ENCODE measurements at places on chromosomes 11 and 22.

- no peak for DNase-seq
Observed at GRCh38 chr11:74057249-74058151, 48.6 kb upstream of the UCP3 start.

GRCh38 chr11:20008190-20008870 lies 151.9 kb downstream of the DBX1 start:
- DNase-seq: no peak

DNA sequence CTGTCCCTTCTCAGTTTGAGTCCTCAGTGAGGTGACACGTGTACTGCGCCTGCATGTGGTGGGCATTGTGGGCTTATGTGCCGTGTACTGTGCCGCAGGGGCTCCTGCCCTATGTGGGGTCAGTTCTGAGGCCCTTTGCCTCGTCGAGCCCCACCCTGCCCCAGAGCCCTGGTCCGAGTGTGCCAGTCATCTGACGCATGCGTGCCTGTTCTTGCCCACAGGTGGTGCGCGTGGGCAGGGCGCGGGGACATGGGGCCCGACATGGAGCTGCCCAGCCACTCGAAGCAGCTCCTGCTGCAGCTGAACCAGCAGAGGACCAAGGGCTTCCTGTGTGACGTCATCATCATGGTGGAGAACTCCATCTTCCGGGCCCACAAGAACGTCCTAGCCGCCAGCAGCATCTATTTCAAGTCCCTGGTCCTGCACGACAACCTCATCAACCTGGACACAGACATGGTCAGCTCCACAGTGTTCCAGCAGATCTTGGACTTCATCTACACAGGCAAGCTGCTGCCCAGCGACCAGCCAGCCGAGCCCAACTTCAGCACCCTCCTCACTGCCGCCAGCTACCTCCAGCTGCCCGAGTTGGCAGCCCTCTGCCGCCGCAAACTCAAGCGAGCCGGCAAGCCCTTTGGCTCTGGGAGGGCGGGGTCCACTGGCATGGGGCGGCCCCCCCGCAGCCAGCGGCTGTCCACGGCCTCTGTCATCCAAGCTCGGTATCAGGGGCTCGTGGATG lies 22.3 kb upstream of the TMEM191C start:
- DNase-seq: no peak

- DNase-seq: no peak
Observed at GRCh38 chr22:36291831-36292740, 39.2 kb downstream of the APOL1 start.

- no peak for DNase-seq
Observed at GRCh38 chr22:23107487-23108248, 34.1 kb downstream of the RSPH14 start.

DNA sequence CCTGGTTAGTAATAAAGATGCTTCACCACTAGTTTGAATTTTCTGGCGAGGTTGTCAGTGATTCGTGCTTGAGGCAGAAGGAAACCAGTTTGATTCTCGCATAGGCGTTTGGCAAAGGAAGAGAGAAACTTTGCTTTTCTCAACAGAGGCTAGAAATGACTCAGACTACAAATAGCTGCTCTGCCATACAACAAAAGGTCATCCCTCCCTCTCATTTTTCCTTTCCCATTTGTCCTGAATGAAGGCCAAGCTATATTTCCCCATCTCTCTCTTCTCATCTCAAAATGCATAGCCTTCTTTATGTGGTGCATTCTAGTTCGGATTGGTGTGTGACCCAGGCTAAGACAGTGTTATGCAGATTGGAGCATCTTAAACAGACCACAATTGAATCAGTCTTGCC lies 741.4 kb downstream of the NTM start:
- peak; percentile 68 for DNase-seq

- DNase-seq: peak; percentile 89
Observed at GRCh38 chr22:22877523-22878210, 9.9 kb upstream of the IGLL5 start.

DNA sequence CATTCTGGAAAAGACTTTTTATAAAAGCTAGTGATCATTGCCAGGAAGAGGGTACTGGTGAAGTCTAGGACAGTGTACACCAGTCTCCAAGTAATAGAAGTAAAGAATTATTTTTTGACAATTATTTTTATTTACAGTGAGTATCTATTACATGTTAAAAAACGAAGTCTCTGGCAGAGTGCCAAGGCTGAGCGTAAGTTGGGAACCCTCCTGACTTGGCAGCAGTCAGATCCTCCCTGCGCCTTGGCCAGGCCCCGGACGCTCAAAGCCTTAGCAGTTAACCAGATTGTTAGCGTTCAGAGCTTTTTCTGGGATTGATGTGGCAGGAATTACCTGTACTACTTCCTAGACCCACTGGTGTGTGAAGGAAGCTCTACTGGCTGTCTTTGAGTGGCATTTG lies 38.1 kb upstream of the CTTN start:
- DNase-seq: no peak

DNA sequence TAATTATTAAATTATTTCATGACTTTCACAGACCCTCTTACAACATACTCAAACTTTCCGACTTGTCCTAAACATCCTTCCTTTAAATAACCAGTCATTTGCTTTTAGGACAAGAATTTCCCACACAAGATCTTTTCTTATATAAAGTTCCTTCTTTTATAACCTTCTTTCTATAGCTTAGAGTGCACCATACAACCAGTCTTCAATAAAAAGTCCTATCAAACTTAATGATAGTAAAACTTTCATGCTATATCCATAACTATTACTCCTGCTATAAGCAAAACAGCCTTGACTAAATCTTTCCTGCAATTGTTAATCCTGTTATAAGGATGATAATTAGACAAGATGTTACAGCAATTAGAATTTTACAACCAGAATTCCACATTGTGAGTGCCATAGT lies 47.4 kb downstream of the ZNF280B start:
- DNase-seq: no peak

- DNase-seq: no peak
Observed at GRCh38 chr11:61145228-61146005, 15.8 kb downstream of the VPS37C start.

- no peak for DNase-seq
Observed at GRCh38 chr11:61834278-61835048, 6.4 kb downstream of the FADS2 start.

- DNase-seq: no peak
Observed at GRCh38 chr11:27353593-27354358, 9.2 kb downstream of the CCDC34 start.

- no peak for DNase-seq
Observed at GRCh38 chr11:3111466-3111865, 53.6 kb downstream of the OSBPL5 start.

- DNase-seq: no peak
Observed at GRCh38 chr22:49950396-49950994, 10.1 kb upstream of the PIM3 start.

GRCh38 chr22:27063841-27064240 lies 406.5 kb downstream of the MIAT start:
- DNase-seq: no peak

GRCh38 chr22:21639359-21639758 lies 2.7 kb upstream of the SDF2L1 start:
- DNase-seq: no peak

DNA sequence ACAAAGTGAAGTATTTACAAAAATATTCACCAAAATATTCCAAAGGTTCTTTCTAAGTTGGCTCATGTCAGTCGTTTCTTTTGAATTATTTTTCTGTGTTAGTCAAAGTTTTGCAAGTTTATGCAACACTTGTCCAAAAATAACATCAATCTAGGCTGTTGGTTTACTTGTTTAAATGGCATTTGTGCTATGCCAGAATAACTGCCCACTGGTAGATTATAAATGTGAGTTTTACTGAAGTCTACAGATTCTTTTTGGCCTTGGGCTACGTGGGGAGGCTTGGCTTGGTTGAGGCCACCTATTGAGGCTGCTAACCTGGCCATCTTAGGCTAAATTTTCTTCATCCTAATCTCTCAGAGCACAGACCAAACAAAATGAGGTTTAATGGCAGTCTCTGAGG lies 1091.9 kb upstream of the RAG2 start:
- DNase-seq: no peak

- no peak for DNase-seq
Observed at GRCh38 chr11:123181075-123181474, 14.0 kb downstream of the CLMP start.

DNA sequence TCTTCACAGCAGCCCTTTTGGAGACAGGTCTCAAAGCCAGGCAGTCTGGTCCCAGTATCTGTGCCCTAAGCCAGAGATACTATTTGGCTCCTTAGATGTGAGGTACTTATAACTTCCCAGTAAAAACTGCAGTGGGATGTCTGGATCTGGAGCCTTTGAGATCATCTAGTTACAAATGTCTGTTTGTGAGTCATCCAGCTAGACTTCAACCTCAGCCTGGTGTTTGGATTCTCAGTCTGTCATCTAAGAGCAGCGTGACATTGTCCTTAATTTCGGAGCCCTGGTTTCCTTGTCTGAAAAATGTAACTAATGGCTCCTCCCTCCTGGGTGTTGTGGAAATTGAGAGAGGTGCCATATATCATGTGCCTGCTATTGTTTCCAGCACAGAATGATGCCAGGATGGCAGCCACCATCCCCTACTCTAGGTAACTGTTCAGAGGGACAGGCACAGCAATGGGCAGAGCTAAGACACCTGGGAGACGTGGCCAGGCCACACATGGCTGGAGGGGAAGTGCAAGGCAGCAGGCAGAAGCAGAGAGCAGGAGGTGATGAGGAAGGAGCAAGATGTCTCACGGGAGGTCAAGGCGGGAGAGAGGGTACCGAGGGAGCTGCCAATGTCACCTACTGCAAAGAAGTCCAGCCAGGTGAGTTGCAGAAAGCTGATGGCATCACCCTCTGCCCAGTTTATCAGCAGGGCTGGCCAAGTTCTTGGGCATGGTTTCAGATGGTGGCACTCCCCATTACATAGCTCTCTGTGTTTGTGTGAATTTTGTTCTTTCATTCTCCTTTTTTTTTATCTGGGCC lies 20.6 kb upstream of the ST3GAL4 start:
- DNase-seq: no peak

GRCh38 chr11:17354601-17354991 lies 3.0 kb downstream of the NCR3LG1 start:
- peak; percentile 81 for DNase-seq

DNA sequence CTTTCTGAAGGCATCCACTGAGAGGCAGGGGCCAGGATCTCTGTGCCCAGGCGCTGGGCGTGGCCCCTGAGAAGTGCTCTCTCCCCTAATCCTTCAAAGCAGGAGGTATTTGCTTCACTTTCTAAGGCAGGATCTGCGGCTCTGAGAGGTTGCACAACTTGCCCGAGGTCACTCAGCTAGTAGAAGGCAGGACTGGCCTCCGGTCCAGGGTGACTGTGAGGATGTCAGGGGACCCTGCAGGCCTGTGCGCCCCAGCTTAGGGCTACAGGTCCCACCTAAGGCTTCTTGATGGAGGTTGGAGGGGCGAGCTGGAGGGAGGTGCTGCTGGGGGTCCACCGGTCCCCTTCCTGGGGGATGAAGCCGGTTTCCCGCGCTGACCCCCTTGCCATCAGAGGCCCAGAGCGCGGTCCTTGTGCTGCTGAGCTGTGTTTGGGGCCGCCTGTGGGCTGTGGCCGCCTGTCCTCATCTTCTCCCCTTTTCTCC lies 979 bp downstream of the SMIM38 start:
- no peak for DNase-seq

GRCh38 chr11:95121698-95122097 lies 32.1 kb downstream of the ENDOD1 start:
- peak; percentile 60 for DNase-seq

- DNase-seq: no peak
Observed at GRCh38 chr11:71304045-71304444, 51.7 kb upstream of the SHANK2 start.

GRCh38 chr22:22201185-22201929 lies 43.2 kb upstream of the VPREB1 start:
- peak; percentile 37 for DNase-seq

- DNase-seq: no peak
Observed at GRCh38 chr11:15212876-15213275, 98.2 kb downstream of the INSC start.

- no peak for DNase-seq
Observed at GRCh38 chr11:45994371-45995341, 72.2 kb downstream of the LARGE2 start.

DNA sequence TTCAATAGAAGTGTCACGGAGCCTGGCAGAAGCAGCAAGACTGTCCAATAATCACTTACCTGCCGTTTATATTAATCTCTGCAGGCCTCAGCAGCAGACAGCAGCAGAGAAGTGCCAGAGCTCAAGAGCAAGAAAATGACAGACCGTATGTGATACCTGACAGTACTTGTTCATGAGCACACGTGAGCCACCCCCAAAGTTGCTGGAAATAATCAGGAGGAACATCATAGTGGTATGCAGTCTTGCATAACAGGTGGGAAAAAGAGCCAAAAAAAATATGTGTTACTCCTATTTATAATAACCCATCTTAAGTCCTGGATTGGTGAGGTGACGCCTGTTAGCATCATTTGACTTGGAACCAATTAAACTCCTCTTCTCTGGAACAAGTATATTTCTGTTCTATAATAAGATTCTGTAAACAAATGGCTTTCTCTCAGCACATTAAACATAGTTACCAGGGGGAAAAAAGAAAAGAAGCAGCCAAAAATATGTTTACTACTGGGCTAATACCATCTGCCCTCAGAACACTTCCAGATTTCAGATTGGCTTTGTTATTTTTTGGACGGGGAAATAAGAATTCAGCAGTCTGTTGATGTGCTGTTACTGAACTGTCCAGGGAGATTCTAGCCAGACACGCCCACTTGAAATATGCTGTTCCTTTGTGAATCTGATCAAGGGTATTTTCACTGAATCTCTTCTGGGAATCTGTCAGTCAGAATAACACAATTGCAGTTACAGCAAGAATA lies 7.9 kb upstream of the SLN start:
- DNase-seq: no peak

DNA sequence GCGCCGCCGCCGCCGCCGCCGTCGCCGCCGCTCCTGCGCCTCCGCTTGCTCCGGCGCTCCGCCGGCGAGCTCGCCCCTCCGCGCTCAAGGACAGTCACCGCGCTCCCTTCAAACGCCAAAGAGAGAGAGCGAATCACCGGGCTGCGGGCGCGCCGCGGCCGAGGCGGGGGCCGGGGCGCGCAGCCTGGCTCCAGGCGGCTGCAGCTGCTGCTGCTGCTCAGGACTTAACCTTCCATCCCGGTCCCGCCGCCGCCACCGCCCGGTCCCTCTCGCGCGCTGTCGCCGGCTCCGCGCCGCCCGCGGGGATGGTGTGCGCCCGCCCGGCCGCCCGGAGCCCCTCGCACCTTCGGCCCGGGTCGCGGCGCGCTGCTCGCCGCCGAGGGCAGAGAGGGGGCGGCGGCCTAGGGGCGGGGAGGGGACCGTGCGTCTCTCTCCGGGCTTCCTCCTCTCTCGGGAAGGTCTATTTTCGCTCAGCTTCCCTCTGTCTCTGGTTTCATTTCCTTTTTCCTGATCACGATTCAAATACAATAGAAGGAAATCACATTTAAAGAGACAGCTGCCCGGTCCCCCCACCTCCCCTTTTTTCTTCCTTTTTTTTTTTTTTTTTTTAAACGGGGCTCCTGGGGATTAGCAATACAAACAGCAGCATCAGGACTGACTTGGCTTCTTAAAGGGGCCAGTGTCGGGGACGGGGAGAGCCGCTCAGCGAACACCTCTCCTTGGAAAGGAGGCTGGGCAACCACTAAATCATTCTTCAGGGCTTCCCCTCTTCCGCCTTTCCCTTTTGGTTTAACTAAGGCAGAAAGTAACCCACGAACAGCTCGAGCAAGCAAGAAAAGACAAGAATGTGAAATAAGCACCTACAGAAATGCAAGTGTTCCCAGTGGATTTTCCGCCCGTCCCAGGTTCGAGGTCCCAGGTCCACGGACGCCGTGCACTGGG lies 22.1 kb downstream of the LMO2 start:
- no peak for DNase-seq

GRCh38 chr11:31913985-31914384 lies 102.9 kb upstream of the PAX6 start:
- DNase-seq: no peak

- DNase-seq: no peak
Observed at GRCh38 chr11:68181719-68182451, 31.2 kb downstream of the KMT5B start.

GRCh38 chr11:117877120-117877784 lies 794 bp upstream of the FXYD6 start:
- no peak for DNase-seq
